ENCODE measurements at places on chromosomes 7 and 10.

DNA sequence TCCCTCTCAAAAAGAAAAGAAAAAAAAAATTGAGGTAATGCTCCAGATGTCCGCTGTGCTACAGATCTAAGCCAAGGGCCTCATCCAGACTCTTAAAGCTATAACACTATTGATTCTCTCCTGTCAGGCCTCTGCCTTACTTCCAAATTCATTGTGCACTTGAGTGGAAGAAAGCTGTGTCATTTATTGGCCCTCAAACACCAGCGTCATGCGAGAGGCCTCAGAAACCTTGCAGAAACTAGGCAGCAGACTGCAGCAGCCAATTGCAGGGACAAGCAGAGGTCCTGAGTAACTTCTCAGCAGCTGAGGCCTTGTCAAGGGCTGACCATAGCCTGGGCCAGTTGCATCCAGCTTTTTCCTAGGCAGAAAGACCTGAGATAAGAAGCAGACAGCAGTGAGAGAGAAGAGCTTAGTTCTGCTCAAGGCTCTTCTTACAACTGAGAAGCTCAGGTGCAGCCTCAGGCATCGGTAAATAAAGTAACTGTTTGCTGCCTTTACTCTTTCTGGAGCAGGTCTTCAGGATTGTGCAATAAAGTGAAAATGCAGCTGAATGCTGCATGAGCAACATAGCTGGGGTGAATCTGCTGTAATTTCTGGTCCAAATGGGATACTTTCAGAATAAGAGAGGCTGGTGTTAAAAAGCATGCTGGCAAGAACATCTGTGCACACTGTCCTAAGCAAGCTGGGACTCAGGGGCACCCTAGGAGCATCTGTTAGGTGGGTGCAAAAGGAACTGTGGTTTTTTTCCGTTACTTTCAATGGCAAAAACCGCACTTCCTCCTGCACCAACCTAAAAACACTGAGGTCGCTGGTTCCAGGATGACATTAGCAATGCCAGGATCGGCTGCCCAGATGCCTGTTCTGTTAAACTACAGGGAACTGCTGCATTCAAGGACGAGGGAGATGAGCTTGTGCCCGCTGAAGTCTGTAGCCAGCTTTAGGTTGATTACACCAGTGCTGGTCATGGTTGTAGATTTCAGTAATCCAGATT lies 181.8 kb upstream of the PFKP start:
- no peak overlapping the region for H3K27ac ChIP-seq
- DNase-seq: no peak
- no peaks in the 10 kb centered on the region for H3K4me1 ChIP-seq
- H3K4me3 ChIP-seq: no peak overlapping the region

DNA sequence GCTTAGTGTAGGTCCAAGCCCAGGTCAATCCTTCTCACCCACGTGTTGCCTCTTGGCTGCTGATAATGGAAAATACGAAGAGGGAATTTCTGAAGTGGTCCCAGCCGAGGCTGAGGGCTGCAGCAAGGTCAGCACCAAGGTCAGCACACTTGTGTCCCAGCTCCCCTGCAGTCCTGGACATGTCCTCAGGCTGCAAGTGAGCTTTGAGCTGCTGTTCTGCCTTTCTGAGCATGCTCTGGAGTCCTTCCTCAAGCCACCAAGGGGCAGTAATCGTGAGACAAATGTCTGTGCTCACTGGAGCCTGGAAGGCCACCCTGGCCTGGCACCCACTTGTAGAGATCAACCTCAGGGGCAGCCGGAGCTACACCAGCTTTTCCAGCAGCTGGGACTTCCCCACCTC lies 28.3 kb downstream of the DRGX start:
- H3K36me3 ChIP-seq: no peaks in the 10 kb centered on the region
- H3K27me3 ChIP-seq: no peaks in the 10 kb centered on the region
- DNase-seq: no peak

DNA sequence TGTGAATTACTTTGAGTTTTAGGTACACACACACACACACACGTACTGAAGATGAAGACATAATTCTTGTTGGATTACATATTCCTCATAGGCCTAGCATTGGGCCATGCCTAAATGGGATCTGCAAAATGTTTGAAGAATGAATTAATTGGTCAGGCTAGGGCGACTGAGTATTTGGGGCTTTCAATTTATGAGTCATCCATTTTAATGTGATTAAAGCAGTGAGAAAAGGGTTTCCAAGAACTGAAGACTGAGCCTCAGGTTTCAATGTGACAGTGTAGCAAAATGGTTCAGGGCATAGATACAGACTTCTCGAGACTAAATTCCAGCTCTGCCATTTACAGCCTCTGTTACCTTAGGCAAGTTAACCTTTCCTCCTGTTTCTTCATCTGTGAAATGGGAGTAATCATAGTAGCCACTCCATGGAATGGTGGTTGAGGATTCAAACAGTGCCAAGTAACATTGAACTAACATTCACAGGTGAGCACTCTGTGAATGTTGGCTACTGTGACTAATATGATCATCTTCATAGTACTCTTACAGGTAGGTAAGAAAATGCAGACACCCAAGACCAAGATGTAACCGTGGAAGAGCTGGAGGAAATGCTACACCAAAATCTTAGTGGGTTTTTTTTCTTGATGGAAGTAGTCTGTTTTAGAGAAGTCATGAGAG lies 7.6 kb downstream of the BPGM start:
- H3K36me3 ChIP-seq: no peaks in the 10 kb centered on the region
- no peaks in the 10 kb centered on the region for H3K27me3 ChIP-seq
- DNase-seq: no peak
- no peaks in the 10 kb centered on the region for H3K4me1 ChIP-seq
- H3K27ac ChIP-seq: no peak overlapping the region

- DNase-seq: no peak
- no peaks in the 10 kb centered on the region for H3K27me3 ChIP-seq
- peaks cover 3% of the 10 kb centered on the region for H3K4me1 ChIP-seq
- H3K36me3 ChIP-seq: peaks cover 64% of the 10 kb centered on the region
- H3K4me3 ChIP-seq: no peak overlapping the region
Measured at GRCh38 chr10:87960230-87960629, 96.8 kb downstream of the PTEN start.

GRCh38 chr7:103717574-103717973 lies 271.6 kb upstream of the SLC26A5 start:
- no peaks in the 10 kb centered on the region for H3K36me3 ChIP-seq
- H3K27ac ChIP-seq: no peak overlapping the region
- H3K4me1 ChIP-seq: no peaks in the 10 kb centered on the region
- no peak overlapping the region for H3K4me3 ChIP-seq

GRCh38 chr10:114376523-114376922 lies 27.8 kb downstream of the AFAP1L2 start:
- no peaks in the 10 kb centered on the region for H3K36me3 ChIP-seq
- DNase-seq: no peak
- H3K27me3 ChIP-seq: no peaks in the 10 kb centered on the region
- H3K4me3 ChIP-seq: no peak overlapping the region
- no peaks in the 10 kb centered on the region for H3K4me1 ChIP-seq
- H3K27ac ChIP-seq: no peak overlapping the region

GRCh38 chr10:78250313-78251015 lies 216.8 kb downstream of the RPS24 start:
- H3K4me1 ChIP-seq: no peaks in the 10 kb centered on the region
- H3K27me3 ChIP-seq: no peaks in the 10 kb centered on the region
- no peak overlapping the region for H3K4me3 ChIP-seq
- H3K27ac ChIP-seq: no peak overlapping the region
- no peaks in the 10 kb centered on the region for H3K36me3 ChIP-seq
- no peak for DNase-seq

GRCh38 chr7:95592570-95592969 lies 3.7 kb downstream of the PDK4 start:
- H3K27ac ChIP-seq: peak overlapping the region; percentile 66
- H3K36me3 ChIP-seq: no peaks in the 10 kb centered on the region
- no peaks in the 10 kb centered on the region for H3K4me1 ChIP-seq
